Hematopoietic multipotent progenitor cell treated with erythropoietin and hydrocortisone succinate and interleukin-3 and kit ligand, for 15 days (in vitro differentiated cells): ENCODE measurements at places on chromosomes 6 and 20.

DNA sequence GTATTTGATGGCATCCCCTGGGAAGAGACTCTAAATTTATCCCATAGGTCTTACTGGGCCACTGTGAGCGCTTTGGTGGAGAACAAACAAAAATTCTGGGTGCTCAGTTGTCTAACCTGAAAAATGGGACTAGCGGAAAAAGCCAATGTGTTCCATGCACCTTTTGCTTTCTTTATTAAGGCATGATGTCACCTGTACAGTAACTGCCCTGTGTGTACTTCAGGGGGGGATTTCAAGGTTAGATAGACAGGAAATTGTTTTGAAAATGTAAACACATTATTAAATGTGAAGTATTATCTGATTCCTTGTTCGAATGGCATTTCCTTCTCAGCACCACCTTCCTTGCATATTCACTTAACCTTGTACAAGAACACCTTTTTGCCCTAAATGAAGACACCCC, 1.2 kb upstream of the EDN1 start:
- DNase-seq = no peak

DNA sequence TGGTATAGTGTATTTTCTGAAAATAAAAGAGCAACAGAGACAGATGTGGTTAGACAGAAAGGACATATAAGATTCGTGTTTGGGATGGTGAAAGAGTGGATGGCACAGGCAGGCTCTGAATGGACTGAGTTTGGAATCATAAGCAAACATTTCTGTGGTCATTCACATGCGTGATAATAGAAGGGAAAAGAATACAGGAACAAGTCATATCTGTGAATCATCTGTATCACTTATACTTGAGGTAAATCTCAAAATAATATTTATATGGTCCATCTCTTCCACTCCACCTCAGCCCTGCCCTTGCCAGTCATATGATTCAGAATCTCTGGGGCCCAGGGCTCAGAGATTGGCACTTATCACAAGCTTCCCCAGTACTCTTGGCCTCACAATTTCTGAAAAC, 535.1 kb downstream of the BCKDHB start:
- DNase-seq = no peak

DNA sequence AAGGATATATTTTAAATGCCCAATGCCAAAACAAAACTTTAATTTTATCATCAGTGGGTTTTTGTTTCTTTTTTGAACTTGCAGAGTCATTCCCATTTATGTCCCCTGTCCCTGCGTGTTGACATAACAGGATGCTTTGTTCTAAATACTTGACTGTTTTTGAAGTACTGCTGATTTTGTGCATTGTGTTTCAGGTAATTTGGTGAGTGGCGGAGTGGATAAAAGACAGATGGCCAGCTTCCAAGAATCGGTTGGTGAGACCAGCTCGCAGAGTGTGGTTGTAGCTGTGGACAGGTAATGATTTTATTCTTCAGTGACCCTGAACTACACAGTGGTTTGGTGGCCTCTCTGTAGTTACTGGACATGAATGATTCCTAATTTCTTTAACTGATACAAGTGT, 50.5 kb upstream of the CSE1L start:
- DNase-seq = no peak

DNA sequence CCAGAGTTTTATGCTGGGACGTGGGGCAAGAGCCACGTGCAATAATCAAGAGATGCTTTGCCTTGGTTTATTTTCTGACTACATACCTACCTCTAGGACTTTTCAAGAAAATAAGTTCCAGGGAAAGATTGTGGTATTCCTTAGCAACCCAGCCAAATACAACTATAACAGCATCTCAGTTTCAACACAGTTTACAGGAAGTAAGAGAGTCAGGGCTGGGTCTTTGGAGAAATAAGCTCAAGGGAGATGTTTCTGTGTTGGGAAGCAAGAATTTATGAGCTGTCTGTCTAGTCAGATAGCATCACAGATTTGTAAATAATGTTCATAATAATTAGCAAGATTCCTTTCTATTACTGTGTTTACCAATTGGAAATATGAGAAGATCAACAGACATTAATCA, 35.1 kb downstream of the MAP3K5 start:
- no peak for DNase-seq

- no peak for DNase-seq
Observed at GRCh38 chr6:73648166-73648565, 5.6 kb downstream of the SLC17A5 start.
